ENCODE measurements at places on chromosomes 6 and 20. TPM values are rescaled to one million over a fixed set of nuclear protein-coding genes. Genes with fewer than 3 reads are reported as not detected.

DNA sequence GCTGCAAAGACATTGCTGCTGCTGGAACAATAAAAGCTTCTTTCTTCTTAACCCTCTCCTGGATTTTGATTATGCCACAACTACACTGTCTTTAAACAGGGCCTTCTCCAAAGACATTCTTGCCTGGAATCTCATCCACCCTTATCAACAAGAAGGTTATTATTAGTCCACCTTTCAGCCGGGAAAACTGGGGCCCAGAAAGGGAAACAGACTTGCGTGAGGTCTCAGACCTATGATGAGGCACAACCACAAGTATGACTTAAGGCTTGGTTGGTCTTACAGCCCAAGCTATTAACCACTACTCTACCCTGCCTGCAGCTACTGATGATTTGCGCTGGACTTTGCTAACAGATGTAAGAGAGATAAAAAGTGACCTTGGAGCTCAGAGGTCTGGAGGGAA is 62.8 kb upstream of the CTNNBL1 start:
- no peak for DNase-seq

DNA sequence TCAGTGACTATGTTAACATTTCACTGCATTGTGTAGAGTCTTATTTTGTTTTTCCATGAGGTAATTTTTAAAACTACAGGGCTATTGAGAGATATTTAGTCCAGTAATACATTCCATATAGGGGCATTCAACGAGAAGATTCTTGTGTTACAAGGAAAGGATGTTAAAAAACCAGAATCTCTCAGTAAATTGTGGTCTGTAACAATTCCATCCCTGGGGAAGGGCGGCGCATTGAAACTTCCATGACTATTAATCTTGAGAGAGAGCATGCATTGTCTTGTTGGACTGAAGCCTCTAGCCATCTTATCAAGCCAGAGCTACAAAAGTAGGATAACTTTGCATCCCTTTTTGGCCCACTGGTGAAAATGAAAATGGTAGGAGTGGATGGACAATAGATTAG is 119.7 kb downstream of the BCKDHB start:
- no peak for DNase-seq

DNA sequence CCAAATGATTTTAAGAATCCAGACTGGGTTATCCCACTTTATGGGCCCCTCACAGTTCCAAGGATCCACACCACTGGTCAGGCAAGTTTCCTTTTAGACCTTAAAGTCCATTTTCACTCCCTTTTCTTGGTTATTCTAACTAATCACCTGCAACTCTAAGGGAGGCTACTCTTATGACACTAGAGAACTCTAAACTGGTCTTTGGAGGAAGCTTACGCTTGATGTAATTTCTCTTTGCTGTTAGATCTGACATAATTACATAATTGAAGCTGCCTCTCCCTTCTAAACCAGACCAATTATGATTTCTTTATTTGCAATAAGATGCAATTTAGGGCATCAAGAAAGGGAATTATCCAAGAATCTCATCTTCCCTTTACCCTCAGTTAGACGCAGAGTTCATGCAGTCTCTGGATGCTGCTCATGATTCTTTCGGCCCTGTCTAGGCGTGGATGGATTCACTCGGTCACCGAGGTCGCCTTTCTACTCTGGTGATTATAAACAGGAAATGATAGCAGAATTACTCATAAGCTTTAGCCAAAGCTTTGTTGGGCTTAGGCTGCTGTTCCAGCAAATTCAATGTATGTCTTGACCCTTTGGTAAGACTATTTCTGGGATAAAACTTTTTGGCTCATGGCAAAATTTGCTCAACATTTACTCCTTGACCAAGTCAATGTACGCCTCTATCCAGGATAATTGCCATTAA is 166.4 kb upstream of the PRND start:
- DNase-seq = no peak

- no peak for DNase-seq
Observed at GRCh38 chr20:35518955-35519354, 10.5 kb downstream of the C20orf173 start.

DNA sequence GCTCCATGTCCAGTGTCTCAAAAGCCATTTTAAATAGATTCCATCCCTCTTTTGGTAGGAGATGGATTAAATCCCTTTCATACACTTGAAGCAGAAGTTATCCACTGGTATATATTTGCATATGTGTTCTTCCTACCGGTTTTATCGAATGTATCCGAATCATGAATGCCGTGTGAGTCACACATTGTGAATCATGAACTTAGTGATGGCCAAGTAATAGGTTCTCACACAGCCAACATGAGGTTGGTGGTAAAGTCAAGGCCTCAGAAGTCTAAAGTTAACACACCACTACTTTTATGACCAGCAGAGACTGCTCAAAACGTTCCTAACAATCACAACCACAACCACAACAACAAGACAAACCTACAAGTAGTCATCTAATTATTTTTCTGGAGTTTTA is 345.5 kb downstream of the THBS2 start:
- no peak for DNase-seq

DNA sequence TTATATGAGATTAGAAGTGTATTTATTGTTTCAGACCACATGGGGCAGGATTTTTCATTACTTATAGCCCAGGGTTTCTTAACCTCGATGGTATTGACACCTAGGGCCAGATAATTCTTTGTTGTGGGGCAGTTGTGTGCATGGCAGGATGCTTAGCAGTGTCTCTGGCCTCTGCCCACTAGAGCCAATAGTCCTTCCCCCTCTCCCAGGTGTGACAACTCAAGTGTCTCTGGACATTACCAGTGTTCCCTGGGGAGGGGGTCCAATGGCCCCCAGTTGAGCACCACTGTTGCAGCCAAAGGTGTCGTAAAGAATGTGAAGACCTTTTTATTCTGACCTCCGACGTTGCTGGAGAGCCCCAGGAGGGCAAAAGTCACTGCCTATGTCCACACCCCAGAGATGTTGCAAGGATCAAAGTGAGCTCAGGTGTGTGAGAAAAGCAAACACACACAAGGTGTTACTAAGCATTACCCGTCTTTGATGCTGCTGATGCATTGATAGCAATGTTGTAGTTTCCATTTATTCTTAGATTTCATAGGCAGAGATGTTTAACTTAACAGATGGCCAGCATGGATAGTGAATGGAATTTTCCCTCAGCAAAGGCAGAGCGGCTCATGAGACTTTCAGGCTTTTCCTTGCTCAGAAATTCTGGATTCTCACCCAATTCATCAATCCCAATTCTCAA is 22.2 kb downstream of the BANF2 start:
- no peak for DNase-seq

- no peak for DNase-seq
Observed at GRCh38 chr6:39495640-39496039, 173.1 kb upstream of the KCNK16 start.

Gene ZNF165
- polyA plus RNA-seq = 0.35 TPM

- no peak for DNase-seq
Observed at GRCh38 chr6:18405477-18406293, 18.5 kb downstream of the RNF144B start.

GRCh38 chr20:15100506-15101160 is 763.2 kb upstream of the FLRT3 start:
- DNase-seq = no peak

Gene COL19A1
- polyA plus RNA-seq = 0.01 TPM

DNA sequence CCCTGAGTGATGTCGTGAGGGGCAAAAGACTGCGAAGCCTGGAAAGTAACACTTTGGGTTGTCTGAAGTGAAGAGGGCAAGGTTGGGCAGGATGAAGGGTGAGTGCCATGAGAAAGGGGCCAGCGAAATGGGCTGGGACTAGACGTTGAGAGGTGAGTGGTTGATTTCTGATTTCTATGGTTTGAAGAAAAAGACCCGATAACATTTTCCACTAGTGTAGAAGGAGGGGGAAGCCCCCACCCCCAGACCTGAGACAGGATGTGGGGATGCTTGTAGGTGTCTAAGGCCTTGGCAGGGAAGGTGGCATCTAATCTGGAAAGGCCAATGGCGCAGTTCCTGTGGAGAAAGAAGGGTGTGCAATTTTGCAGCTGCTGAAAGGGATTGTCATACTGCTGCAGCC is 25.3 kb upstream of the KIF3B start:
- DNase-seq = no peak

Gene VWA7
- 0.76 TPM for polyA plus RNA-seq

Gene CYP21A2
- 0.10 TPM for polyA plus RNA-seq

Measured in psoas muscle (tissue), 8 donors.